ENCODE measurements at places on chromosomes 1 and 21.
A peak's percentile ranks its signal among the peaks of the same experiment; 100 is the strongest.

- no peak for DNase-seq
These were observed 25.7 kb upstream of the ERO1B start for GRCh38 chr1:236307435-236307834.

- DNase-seq, result no peak
These were observed 11.2 kb upstream of the RAP1GAP start for GRCh38 chr1:21680381-21680780.

DNA sequence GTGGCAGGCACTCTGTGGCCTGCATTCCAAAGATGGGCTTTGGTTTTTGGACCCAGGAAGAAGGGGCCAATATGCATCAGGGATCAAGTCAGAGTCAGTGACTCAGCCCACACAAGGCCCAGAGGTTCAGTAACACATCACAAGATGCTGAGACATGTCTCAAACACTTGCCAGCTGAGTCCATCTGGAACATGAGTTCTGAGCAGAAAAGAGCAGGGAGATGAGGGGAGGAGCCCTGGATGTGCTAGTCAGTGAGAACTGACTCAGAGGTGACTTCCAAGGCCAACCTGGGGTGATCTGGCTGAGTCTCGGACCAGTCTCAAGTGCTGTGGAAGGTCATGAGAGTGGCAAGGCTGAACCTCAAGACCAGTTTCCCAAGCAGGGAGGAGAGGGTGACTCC, 150.1 kb downstream of the CDC7 start:
- DNase-seq, result peak; percentile 57

DNA sequence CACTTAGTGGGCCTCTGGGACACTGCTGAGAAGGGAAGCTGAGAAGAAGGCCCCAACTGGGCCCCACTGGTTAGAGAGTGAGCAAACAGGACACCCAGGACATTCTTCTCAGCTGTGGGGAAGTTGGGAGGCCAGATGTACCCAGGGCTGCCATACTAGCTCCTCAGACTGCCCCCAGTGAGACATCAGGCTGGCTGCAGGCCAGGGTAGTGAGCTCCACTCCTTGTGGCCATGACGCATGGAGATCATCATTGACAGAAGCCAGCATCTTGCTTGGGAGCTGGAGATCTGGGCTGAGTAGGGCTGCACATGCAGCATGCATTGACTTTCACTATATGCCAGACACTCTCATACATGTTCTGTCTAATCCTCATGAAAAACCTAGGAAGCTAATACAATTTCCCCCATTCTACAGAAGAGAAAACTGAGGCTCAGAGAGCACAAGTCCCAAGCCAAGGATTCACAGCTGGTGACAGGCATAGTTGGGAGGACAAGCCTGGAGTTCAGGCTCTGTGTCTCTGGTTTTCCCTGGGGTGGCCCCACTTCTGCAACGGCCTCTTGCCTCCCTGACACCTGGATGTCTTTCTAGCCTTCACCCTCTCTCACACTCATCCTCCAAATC, 24.1 kb upstream of the MYCL start:
- DNase-seq, result no peak

- no peak for DNase-seq
These were observed 139.1 kb upstream of the FMN2 start for GRCh38 chr1:239952348-239953308.

GRCh38 chr1:91768120-91768519, 117.8 kb downstream of the TGFBR3 start:
- DNase-seq, result no peak

- DNase-seq, result no peak
These were observed 8.4 kb downstream of the TAF5L start for GRCh38 chr1:229617351-229618100.

DNA sequence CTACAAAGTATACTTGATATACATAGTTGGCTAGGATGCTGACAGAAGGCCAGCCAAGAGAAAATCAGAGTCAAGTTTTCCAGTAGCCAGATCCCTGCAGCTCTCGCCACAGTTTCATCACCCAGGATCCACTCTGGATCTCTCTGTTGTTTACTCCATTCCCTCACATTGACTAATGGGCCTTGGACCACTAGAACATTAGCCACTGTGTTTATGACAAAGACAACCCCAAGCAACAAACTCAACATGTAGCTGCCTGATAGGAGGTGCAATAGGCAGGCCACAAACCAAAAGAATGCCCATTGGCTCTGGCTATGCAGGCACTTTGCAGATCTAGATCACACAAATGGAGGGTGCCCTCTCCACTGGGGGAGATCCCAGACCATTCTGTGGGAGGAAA, 44.2 kb downstream of the ARHGEF11 start:
- DNase-seq, result no peak

GRCh38 chr1:35398739-35399138, 130.2 kb downstream of the ZMYM4 start:
- DNase-seq, result no peak

- DNase-seq, result no peak
These were observed 32.5 kb downstream of the ADAMTS5 start for GRCh38 chr21:26934383-26934782.

DNA sequence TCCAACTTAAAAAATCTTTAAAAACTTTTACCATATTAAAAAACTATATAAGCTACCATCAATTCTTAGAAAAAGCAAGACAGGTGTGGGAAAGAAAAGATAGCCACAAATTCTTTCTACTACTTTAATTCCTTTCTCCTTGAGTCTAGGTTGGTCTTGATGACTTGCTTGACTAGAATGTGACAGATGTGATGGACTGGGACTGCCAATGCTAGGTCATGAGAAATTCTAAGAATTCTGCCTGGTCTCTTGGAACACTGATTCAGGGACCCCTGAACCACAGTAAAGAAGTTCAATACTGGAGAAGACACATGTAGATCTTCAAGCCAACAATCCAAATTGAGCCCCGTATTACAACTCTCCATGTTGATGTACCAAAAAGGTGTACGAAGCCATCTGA, 326.6 kb upstream of the B3GALT2 start:
- no peak for DNase-seq

- DNase-seq, result no peak
These were observed 25.1 kb downstream of the DYRK1A start for GRCh38 chr21:37391666-37392065.

DNA sequence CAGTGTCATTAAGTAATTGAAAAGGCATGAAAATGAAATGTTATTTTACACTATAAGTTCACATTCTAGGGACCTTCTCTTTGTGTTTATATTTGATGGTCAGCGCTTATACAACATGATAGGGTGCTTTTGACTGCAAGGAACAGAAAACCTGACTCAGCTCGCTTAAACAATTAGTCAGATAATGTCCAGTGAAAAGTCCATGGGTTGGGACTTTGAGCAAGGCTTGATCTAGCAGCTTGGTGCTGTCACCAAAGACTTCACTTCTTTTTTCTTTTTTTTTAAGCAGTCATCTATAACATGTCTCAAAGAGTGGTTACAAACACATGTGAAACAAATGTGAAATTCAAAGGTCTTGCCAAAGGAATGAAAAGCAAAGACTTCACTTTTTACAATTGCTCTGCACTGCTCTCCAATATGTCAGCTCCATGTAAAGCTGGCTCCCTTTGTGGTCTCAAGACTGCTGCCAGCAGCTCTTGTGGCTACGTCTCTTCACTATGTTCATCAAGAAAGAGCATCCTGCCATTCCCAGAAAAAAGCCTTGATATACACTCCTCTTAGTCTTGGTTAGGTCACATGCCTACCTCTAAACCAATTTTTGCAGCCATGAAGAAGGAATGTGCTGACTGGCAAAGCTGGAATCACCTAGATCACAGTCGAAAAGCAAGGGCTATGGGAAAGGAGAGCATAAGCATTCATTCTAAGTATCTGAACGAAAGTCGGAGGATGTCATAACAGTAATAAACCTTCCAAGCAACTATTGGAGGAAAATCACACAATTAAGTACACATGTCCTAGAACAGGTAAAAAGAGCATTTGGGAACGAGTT, 15.2 kb downstream of the F3 start:
- no peak for DNase-seq

DNA sequence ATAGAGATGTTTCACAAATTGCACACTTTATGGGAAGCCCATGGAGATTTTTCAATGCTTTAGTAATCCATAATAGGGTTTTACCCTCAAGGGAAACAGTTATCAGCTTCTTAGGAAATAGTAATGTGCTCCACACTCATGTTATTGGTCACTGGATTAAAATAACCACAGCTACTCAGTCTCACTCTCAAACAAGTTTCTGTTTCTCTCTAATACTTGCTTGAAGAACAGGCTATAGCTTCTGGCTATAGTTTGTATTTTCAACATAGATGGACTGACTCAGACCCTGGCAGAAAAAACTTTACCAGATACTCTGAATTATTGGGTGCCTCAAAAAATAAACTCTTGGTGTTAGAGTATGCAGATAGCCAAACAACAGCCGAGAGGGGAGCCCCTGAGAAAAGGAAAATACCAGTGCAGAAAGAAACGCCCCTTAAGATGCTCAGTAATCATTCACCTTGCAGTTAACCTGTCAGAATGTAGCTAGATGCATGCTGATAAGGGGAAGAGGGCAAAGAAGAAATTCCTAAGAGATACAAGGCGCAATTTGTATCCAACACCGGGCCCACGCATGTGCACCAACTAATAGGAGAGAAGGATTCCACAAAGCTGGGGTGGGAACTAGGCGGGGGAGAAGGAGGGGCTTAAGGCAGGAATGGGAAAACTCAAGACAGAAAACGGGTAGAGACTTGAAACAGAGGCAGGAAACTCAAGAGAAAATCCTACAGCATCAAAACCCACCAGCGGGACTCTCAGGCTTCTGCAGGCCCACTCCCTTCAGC, 30.4 kb upstream of the PDE4B start:
- DNase-seq, result no peak

DNA sequence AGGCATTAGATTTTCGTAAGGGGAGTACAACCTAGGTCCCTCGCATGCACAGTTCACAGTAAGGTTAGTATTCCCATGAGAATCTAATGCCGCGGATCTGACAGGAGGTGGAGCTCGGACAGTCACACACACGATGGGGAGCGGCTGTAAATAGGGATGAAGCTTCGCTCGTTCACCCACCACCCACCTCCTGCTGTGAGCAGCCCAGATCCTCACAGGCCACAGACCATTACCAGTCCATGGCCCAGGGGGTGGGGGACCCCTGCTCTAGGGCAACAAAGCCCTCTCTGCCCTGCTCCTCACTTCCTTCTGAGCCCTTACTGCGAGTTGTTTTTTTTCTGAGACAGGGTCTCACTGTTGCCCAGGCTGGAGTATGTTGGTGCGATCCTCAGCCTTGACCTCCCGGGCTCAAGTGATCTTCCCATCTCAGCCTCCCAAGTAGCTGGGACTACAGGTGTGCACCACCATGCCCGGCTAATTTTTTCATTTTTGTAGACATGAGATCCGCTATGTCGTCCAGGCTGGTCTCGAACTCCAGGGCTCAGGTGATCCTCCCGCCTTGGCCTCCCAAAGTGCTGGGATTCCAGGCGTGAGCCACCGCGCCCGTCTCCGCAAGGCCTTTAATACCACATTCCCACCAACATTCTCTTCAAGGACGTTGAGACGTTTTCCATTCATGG, 21.3 kb downstream of the TRPM2 start:
- DNase-seq, result no peak

DNA sequence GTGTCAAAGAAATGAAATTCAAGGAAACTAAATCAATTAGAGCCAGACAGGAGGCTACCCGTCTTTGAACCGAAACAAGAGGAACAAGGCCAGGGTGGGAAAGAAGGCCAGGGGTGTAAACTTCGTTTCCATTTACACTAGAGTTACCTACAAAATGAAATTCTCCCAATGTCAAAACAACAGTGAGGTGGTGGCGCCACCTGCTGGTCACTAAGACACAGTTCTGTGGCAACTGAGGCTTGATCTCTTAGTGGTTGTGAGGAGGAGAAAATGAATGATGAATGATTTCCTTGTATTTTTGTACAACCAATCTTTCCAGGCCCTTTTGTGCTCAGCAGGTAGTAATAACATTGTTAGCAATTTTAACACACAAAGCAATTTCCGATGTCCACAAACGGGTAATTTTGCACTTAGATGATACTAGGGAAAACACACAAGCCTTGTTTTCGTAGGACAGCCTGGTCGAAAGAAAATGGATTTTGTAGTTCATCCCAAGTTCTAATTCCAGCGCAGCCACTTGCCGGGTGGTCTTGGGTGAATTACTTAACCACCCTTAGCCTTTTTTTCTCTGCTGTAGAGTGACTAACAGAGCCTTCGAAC, 54.8 kb upstream of the SOD1 start:
- no peak for DNase-seq

DNA sequence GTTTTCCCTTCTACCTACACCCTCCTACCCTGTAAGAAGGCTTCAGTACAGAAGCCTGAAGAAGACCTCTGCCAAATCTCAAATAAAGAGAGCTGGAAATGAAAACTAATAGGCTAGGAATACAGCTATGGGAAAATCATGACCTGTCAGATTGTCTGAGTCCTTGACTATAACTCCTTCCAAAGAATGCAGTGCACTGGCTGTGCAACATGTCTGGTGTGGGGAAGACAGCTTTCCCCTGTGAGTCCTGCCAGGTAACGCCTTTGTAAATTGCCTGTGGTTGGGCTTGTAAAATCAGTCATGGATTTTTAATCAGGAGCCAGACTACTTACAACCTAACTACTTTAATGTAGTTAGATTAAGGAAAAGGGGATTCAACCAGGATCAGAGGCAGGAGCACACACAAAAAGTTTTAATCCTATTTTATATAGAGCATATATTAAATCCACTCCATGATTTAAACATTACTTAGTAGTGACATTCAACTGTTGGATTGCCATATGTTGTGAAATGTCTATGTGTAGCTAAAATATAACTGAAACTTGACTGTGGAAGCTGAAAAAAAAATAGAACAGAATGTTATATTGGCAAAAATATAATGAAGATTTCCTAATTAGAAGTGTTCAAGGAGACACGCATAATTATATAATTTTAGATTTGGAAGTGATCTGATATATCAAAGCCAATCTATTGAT, 1667.8 kb downstream of the KCNT2 start:
- DNase-seq, result no peak

- no peak for DNase-seq
These were observed 237.5 kb upstream of the ESRRG start for GRCh38 chr1:216960716-216961115.

- no peak for DNase-seq
These were observed 19.0 kb upstream of the MFN2 start for GRCh38 chr1:11961230-11961629.

GRCh38 chr1:223732993-223733798, 20.9 kb downstream of the CAPN2 start:
- DNase-seq, result no peak

DNA sequence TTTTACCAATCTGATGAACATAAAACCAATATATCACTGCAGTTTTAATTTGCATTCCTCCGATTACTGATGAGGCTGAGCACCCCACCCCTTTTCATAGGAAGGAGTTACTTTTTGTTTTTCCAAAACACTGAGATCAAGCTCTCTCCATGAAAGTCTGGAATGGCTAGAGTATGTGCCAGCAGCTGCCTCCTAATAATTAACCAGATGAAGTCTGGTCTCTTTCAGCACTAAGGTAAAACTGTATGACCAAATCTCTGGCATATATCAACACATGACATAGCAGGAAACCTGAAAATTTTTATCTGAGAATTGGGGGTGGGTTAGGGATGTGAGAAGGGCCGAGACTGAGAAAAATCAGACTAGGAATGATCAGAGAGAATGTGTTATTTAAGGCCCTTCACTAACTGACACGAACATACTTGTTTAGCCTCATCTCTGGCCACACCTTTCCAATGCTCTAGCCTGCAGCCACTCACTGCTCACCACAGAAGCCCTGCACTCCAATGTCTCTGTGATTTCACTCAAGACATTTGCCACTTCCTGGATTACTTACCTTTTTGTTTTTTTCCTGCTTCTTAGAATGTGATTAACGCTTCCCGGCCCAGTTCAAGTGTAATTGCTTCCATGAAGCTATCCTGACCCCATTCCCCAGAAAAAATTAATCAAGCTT, 34.7 kb downstream of the WASF2 start:
- DNase-seq, result no peak

All from breast epithelium (tissue), 4 donors.